ENCODE measurements at places on chromosomes 4 and X. TPM values are rescaled to one million over a fixed set of nuclear protein-coding genes. Genes with fewer than 3 reads are reported as not detected.

GRCh38 chr4:187547316-187547715, 448.3 kb upstream of the ZFP42 start:
- DNase-seq = no peak

- DNase-seq = no peak
These were observed 90.0 kb downstream of the KDM6A start for GRCh38 chrX:44962944-44963343.

- DNase-seq = no peak
These were observed 214.8 kb downstream of the CRLF2 start for GRCh38 chrX:997631-998137.

DNA sequence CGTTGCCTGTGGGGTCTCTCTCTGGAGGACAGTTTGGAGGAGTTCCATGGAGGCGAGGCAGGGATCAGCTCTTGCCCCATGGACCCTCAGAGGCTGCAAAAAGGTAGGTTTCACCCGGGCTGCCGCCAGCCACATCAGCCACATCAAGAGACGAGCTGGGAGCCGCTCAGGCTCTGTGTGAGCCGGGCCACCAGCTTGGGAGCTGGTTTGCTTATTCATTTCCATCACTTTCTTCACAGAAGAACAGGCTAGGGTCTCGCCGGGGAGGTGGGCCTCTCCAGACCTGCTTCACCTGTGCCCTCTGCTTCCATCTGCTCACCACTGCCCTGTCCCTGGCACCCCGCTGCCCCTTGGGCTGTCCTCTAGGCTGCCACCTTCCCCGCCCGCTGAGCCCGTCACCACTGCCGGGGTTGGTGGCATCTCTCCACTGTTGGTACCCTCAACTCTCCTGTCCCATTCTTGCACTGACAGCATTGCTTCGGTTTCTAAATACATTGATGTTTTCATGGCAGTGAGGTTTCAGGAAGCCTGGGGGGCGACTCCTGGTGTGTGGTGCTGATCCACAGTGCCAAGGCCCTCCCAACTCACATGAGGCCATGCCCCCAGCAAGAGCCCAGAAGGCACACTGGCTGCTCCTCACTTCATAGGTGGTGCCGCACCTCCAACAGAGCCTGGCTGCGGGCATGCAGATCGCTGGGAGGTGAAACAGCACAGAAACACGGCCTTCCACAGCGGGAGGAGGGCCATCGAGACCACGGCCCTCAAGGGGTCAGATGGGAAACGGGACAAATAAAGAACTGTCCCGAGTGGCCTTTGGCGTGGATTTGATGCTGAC, 4.5 kb upstream of the TREX2 start:
- DNase-seq = no peak

DNA sequence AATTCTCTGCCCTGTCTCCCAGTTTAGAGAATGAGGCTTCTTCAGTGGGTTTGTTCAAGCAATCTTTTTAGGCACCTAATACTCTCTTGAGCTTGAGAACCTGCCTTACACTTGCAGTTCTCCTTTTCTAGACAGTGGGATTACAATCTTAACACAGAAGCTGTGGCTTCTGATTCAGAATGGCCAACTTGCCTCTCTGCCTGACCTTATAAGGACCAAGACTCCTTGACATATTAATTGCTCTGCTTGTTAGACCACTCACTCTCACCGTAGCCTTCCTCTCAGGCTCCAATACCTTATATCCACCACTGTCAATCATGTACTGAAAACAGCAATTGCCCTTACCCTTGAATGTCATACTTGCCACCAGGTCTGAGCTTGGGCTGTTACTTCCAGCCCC, 338.7 kb upstream of the MAOA start:
- DNase-seq = no peak

- no peak for DNase-seq
These were observed 5.0 kb downstream of the FAM114A1 start for GRCh38 chr4:38872620-38873019.

DNA sequence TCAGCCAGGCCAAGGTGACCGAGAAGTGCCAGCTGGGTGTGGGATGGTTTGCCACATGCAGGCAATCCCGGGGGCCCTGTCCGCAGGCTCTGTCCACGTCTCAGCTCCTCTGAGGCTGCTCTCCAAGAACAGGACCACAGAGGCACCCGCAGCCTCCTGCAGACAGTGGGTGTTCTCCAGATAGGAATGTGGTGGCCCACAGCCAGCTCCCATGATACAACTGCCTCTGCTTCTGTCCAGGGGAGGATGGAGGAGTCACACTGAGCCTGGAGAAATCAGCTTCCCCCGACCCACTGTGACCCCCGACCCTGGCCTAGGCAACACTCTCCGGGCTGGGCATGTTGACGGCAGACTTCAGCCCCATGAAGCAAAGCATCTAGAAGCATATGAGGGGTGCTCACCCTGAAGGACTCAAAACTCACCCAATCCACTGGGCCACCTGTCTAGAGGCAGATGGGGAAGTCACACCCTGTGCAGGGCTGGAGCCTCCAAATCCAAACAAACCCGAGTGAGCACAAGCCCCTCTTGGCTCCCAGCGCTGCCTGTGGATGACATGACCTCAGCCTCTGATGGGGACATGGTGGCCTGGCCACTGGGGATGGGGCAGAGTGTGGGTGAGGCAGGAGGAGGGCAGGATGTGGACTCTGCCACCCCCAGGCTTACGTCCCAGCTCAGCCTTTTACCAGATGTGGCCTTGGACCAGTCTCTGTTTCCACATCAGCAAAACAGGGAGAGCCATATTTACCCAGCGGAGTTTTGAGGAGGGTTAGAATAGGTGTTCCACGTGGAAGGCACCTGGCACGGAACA, 102.3 kb downstream of the PSAPL1 start:
- no peak for DNase-seq

- no peak for DNase-seq
These were observed 15.2 kb upstream of the GTPBP6 start for GRCh38 chrX:333611-334311.

- no peak for DNase-seq
These were observed 52.5 kb downstream of the VGLL1 start for GRCh38 chrX:136584545-136584944.

DNA sequence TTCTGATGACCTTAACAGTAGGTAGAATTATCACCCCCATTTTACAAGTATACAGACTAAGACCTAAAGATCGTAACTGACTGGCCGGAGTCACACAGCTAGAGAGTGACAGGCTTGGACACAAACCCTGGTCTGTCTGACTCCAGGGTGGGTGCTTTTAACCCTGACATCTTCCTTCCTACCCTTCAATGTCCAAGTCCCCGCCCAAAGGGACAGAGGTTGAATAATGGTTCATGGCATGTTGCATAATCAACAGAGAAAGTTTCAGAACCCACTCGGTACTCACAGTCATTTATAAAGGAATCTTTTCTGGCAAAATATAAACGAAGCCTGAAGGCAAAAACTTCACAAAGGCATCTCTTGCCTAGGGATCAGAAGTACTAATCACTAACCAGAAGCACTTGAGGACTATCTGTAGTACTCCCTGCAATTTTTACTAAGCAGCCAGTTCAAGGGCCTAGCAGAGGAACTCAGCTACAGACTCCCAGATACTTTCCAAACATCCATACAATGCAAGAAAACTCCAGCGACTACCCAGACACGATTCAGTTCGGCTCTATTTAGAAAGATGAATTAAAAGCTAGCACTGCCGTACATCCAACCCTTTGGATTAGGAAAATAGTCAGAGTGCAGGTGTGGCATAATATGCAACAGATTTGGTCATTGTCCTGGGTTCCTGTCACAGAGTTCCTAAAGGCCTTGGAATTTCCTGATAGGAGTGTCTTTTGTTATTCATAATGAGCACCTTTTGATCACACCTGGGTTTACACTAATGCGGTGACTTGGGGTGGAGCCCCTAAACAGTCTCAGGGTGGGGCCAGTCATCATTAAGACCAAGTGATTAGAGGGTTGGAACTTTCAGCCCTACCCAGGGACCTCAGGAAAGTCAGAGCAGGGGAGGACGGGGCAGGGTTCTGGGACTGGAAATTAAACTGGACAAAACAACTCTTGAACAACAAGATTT, 44.0 kb downstream of the RELL1 start:
- no peak for DNase-seq

DNA sequence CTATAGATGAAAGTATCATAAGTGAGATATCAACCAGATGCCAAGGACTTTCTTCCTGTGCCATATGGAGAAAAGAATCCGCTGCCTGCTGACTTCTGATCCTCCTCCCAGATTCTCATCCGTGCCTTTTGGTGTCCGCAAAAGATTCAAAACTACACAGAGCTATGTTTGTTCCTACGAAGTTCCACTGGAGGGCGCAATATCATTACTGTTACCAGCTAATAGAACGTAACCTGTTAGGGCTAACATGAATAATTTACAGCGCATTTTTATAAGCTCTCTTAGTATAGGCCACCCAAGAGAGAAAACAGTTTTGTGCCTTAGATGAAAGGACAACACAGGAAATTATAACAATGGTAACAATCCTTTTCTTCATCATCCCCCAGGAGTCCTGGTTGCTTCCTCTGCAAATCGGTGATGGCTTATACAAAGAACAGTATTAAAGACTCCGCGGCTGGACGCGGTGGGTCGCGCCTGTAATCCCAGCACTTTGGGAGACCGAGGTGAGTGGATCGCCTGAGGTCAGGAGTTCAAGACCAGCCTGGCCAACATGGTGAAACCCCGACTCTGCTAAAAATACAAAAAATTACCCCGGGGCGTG, 22.8 kb upstream of the CENPVL3 start:
- DNase-seq = no peak

DNA sequence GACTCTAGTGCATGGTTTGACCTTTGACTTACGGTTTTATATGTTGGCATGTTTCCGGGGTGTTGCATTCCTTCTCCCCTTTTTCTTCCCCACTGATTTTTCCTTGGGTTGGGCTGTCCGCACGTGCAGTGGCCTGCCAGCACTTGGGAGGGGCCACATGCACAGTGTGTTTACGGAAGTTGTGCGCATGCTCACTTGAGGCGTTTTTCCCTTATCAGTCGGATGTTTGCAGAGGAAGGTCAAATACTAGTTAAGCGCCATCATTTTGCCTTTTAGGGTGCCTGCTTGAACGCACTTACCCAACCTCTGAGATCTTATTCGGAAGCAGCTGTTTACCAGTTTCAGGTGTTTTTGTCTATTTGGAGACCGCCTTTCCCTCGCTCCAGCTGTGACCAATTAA, 653.9 kb upstream of the AADAT start:
- DNase-seq = no peak

- DNase-seq = no peak
These were observed 253.9 kb downstream of the IL15 start for GRCh38 chr4:141890279-141890678.

- no peak for DNase-seq
These were observed 127.1 kb downstream of the SHROOM3 start for GRCh38 chr4:76562161-76562560.

DNA sequence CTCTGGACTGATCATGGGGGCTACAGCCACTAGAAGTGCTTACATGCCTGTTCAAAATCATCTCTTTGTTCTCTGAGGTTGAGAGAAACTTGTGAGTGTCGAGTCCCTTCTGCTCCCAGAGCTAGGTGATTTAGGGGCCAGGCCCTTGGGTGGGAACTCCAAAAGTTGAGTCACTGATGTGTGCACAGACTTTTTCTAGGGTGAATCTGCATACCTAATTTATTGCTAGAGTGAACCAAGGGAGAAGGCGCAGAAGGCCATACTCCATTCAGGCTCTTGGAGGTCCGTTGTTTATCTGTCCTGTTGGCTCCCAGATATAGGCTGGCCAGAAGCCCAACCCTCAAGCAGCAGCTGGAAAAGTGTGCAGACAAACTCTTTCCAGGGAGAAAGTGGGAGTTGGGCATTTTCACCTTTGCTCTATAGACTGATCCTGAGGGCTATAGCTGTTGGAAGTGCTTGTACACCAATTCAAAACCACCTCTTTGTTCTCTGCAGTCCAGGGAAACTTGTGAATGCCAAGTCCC, 80.8 kb upstream of the ARX start:
- DNase-seq = no peak

- DNase-seq = no peak
These were observed 208.1 kb downstream of the PDGFC start for GRCh38 chr4:156763511-156763910.

- no peak for DNase-seq
These were observed 80.2 kb downstream of the ANKRD17 start for GRCh38 chr4:73178389-73178788.

DNA sequence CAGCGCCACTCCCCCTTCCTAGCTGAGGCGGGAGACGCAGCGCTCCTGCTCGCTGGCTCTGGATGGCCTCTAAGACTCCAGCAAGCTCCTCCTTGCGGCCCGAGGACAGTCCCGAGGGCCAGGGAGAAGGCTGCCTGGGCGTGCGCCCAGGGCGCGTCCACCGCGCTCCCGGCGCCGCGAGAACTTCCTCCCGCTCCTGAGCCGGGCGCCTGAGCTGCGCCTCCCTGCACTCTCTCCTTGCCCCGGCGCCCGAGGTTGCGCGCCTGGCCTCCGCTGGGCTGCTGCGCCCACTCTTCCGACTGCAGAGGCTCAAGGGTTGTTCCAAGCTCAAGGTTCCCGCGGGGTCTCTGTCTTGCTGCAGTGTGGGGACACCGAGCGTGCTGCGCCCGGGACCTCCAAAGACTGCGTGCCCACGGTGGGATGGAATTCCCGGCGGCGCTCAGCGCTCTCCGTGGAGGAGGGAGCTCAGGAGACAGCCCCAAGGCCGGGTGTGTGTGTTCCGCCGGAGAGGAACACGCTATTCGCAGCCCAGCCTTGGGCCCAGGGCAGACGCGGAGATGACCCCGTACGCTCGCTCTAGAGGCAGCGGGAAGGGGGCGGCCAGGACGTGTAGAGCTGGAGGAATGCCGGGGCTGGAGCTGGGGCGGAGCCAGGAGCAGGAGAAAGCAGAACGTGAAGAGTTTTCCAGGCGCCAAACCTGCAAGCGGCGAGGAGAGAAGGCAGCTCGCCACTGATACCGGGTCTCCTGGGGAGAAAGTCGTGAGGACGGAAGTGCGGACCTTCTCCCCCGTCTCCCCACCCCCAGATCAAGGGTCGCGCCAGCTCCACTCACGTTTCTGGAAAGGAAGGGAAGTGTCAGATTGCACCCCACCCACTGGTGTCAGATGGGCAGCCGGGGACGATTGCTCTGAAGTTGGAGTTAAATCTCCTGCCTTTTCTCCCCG, at the start of gene ARHGAP6:
Gene ARHGAP6 (minus strand): TSS at position 753 of the 944 bp plus-strand sequence. CDS start 1,092 bp downstream, outside the sequence.
- DNase-seq = no peak

Gene PI4K2B
- 9.7 TPM for total RNA-seq

Gene HAND2
- not detected for total RNA-seq

Gene ERAS
- not detected for total RNA-seq

Gene SLC49A3
- 0.31 TPM for total RNA-seq
